Skin of body (tissue), 3 donors: ENCODE measurements at places on chromosomes 5 and 9. TPM values are rescaled to one million over a fixed set of nuclear protein-coding genes. Genes with fewer than 3 reads are reported as not detected.

The TUT7 gene
- 51.1 TPM for total RNA-seq

The CACNA1B gene
- 0.30 TPM for total RNA-seq

The FOXD4L3 gene
- total RNA-seq, result not detected

The SLCO6A1 gene
- not detected for total RNA-seq

The SHISAL2B gene
- total RNA-seq, result not detected

The LSM11 gene
- 4.5 TPM for total RNA-seq

The F12 gene
- total RNA-seq, result 1.3 TPM

The SAXO1 gene
- total RNA-seq, result 0.10 TPM

The PRR16 gene
- total RNA-seq, result 12.4 TPM

The CCL21 gene
- 11.9 TPM for total RNA-seq

The STX17 gene
- total RNA-seq, result 40.2 TPM

The NDUFS4 gene
- 109 TPM for total RNA-seq

The PHYHD1 gene
- 13.5 TPM for total RNA-seq

The COL5A1 gene
- 349 TPM for total RNA-seq

The LCNL1 gene
- 0.20 TPM for total RNA-seq

The SERF1B gene
- 24.3 TPM for total RNA-seq

The MARCHF11 gene
- total RNA-seq, result not detected

The MLANA gene
- 6.5 TPM for total RNA-seq

The RC3H2 gene
- 39.3 TPM for total RNA-seq

The PCDHA9 gene
- 0.30 TPM for total RNA-seq

The ITK gene
- total RNA-seq, result 1.3 TPM

The NPDC1 gene
- total RNA-seq, result 15.4 TPM

The ATP6V0E1 gene
- total RNA-seq, result 103 TPM

The EQTN gene
- total RNA-seq, result 1.4 TPM

The SPATA31C1 gene
- total RNA-seq, result not detected

The ADRB2 gene
- 3.8 TPM for total RNA-seq

The ROR2 gene
- 12.0 TPM for total RNA-seq

The YIPF5 gene
- total RNA-seq, result 48.7 TPM

The LHX6 gene
- 0.99 TPM for total RNA-seq

The MARCOL gene
- not detected for total RNA-seq

The BARHL1 gene
- not detected for total RNA-seq

The JMY gene
- total RNA-seq, result 25.7 TPM
